Putamen (tissue), 1 donor: ENCODE measurements at places on chromosomes 3 and 15.

GRCh38 chr15:80929689-80930088, 59.9 kb downstream of the MESD start:
- no peak for DNase-seq

- no peak for DNase-seq
Observed at GRCh38 chr3:172323894-172324610, 124.2 kb downstream of the GHSR start.

DNA sequence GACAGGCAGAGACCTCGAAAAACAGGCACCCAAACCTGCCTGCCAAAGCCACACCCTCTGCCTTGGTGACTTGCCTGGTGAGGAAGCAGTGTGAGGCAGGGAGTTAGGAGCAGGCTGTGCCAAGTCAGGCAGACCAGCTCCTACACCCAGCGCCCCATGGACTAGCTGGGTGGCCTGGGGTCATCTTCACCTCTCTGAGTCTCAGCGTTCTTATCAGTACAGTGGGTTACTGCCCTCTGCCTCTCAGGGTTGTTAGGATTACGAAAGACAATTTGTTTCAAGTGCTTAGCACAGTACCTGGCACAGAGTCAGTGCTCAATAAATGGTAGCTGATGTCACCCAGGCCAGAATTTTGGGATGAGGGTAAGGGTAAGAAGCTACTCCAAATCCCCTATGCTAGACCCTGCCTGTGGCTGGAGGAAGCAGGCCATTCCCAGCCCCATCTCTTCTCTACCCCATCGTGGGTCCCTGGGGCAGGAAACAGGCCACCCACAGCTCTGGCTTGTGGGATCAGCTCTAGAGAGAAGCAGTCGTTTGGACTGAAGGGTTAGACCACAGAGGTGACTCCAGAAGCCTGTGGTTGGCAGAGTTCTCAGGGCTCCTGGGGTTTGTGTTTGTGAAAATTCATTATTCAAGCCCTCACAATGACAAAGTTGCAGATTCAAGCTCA, 10.1 kb downstream of the SLC51B start:
- DNase-seq = no peak

GRCh38 chr15:65655457-65655856, 33.7 kb downstream of the SLC24A1 start:
- DNase-seq = no peak

DNA sequence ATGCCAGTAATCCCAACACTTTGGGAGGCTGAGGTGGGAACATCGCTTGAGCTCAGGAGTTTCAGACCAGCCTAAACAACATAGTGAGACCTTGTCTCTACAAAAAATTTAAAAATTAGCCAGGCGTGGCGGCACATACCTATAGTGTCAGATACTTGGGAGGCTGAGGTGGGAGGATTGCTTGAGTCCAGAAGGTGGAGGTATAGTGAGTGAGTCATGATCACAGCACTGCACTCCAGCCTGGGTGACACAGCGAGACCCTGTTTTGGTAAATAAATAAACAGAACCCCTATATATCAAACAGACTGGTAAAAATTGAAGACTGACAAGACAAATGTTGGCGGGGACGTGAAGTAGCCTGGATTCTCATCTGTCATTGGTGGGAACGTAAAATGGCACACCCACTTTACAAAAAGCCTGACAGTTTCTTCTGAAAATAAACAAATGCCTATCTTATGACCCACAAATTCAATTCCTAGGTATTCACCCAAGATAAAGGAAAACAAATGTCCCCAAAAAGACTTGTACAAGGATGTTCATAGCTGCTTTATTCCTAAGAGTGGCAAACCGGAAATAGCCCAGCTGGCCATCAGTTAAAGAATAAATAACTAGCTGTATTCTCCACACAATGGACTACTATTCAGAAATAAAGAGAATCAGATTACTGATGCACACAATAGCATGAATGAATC, 47.0 kb upstream of the GK5 start:
- DNase-seq = peak; percentile 81

DNA sequence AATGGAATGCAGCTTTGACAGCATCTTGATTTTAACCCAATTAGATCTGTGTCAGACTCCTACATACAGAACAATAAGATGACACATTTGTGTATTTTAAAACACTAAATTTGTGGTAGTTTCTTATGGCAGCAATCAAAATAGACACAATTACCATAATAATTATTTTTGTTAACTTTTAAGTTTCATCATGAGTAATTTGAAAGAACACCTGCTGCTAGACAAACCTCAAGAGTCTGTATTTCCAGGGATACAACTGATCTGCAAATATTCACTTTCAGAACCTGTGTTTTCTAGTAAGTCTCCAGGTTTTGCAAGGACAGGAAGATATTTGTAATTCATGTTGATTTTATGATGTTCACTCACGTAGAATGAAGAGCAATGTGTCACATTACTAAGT, 736.8 kb downstream of the DIPK2A start:
- DNase-seq = no peak

DNA sequence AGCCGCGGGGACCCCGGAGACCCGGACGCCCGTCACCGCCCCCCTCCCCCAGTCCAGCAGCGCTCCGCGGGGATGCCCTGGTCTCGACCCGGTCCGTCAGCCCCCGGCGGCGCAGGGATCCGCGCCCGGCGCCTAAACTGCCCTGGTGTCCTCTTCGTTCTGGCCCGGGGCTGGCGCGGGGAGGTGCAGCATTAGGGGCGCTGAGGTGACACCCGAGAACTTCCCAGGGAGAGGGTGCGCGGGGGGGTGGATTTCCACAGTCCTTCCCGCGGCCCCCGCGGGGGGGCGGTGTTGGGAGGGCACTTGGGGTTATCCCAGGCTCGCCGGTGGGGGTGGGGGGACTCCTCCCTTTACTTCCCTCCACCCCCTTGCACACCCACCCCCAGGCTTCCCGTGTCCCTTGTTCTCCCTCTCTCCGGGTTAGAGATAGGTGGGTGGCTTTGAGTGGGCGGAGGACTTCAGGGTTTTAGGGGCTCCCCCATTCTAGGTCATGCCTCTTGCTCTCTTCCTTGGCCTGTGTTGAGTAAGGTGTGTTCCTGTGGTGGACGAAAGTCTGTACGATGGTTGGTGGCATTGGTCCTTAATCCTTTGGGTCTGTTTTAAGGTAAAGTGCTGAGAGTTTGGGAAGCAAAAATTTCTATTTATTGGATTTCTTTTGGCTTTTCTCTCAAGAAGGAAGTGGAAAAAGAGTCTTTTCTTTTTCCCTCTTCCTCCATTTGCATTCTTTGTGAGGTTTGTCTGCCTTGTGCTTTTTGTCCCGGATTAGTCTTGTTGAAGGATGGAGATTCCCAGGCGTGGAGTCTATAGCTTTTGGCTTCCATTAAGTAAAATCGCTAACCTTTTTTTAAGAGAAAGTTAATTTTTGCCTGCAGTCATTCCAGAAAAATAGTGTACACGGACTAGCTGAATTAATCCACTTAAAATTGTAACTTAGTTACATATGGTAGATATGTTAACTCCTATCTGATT, 811 bp downstream of the SKIL start:
- peak; percentile 78 for DNase-seq

GRCh38 chr15:84818261-84819131, 1.3 kb downstream of the ALPK3 start:
- DNase-seq = no peak

GRCh38 chr3:43489930-43490329, 131.9 kb downstream of the ANO10 start:
- no peak for DNase-seq

DNA sequence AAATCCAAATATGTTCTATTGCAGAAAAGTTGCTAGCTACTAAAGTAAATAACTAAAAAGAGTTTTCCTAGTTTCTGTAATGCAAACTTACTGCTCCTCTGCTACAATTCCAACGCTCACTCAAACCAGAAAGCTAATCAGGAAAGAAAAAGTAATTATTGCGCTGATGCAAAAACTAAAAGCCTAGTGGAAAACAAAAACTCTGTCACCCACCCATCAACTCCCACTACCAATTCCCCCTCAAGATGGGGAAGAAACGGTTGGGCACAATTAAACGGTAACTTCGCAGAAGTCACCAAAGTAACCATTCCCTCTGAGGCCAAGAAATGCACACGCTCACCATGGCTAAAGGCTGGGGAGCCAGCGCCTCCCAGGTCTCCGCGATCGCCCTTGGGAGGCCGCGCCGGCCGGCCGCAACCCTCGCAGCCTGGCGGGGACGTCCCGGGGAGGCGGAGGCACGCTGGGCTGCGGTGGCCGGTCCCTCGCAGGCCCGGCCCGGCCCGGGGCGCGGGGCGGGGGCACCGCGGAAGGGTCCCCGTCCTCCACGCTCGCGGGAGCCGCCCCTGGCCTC, 684 bp downstream of the SLTM start:
- DNase-seq = peak; percentile 39

DNA sequence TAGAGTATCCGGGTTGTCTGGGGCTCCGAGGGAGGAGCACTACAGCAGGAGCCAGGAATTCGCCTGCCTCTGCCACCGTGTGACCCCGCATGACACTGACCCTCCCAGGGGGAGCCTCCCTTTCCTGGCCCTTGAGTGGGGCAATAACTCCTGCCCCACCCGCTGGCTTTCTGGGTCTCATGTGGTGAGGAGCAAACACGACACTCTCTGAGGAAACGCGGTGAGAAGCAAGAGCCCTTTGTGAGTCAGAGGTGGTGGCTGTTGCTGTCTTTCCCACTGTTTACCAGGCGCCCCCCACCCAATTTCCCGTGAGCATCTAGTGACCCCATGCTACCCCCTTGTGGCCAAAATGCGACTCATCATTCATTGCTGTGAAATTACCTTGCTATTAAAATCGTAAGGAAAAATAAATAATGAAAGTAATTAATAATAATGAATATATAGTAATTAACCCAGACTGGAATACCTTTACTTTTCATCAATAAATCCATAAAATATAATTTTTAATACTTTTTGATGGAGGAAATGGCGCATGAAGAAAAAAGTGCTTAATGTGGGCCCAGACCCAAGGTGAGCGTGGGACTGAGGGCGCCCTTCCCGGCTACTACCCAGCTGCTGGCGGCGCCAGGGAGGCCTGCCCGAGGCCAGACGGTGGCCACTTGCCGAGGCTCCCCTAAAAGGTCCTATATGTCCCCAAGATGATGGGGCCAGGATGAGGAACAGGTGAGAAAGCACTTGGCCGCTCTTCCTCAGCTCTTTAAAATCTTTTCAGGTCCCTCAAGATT, 29.3 kb downstream of the CCNL1 start:
- no peak for DNase-seq

GRCh38 chr15:77494073-77494867, 73.6 kb downstream of the HMG20A start:
- no peak for DNase-seq

- DNase-seq = no peak
Observed at GRCh38 chr3:170420307-170420821, 1.7 kb downstream of the CLDN11 start.

DNA sequence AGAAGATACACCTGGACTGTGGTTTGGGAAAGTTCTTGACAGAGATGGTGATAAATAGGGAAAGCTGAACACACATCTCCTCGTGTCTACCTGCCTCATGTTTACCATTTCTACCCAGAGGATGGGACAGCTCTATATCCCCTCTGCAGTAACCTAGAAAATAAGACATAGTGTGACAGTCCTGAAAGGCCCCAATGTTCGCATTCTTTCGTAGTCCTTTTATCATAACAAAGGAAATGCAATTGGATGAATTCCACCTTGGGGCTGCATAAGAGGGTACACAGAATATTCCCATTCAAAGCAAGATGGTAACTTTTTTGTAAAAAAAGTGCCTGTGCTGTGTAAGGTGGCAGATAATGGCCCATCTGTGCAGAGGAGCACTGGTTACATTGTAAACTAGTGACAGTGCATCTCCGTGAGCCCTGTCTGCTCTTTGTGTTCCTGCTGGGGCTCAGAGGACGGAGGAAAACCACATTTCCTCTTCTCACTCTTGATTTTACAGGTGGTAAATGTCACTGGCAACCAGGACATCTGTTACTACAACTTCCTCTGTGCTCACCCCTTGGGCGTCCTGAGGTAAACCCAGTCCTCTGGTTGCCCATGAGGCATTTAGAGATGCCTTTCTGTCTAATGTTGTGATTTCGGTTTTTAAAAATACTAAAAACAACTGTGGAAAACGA, 74.3 kb downstream of the SIDT1 start:
- DNase-seq = no peak

DNA sequence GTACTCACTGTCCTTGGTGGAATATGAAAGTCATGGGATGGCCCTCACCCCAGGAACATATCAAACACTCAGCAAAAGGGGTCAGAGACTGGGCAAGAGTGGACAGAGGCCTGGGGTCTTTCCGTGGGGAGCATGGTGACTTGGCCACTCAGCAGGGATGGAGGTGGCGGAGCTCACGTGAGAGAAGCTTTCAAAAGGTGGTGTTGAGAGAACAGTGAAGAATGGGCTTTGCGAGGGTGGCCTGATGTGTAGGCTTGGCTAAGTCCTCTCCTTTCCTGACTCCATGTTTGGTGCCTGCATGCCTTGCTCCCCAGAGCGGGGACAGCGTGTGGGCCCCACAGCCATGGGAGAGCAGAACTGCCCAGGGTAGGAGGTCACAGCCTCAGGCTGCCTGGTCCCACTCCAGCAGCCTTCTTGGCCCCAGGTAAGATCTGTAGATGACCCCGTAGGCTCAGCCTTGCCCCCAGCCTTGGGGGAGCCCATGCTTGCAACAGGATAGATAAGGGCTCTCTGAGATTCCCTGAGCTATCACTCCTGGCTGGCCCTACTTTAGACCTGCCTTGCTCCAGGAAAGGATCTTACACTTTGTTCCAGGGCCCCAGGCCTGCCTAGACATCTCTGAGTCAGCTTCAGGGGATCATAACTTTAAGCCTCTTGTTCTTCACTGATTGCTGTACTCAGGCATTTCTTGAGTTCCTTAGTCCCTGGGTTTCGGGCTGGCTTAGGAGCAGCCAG, 17.0 kb downstream of the RPLP1 start:
- no peak for DNase-seq

GRCh38 chr3:52017586-52017985, 21.9 kb upstream of the RPL29 start:
- peak; percentile 49 for DNase-seq

- no peak for DNase-seq
Observed at GRCh38 chr15:44968475-44968874, 12.0 kb downstream of the TERB2 start.

DNA sequence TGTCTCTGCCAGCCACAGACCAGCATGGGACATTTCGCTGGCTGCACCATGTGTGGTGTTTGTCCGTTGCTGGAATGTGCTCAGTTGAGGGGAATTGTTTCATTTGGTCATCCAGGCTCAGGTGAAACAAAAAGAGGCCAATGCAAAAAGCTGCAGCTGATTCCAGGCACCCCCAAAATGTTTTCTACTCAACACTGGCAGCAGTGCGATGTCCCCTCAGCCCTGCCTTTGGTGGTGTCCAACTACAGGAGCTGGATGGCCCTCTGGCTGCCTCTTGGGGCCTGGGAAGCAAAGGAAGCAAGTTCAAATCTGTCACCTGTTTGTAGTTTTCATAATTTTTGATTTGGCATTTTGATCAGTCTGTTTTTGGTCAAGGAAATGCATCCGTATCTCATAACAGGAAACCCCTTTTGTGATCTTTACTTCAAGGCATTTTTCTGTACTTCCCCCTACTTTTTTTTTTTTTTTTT, 141.8 kb downstream of the EEFSEC start:
- DNase-seq = no peak

DNA sequence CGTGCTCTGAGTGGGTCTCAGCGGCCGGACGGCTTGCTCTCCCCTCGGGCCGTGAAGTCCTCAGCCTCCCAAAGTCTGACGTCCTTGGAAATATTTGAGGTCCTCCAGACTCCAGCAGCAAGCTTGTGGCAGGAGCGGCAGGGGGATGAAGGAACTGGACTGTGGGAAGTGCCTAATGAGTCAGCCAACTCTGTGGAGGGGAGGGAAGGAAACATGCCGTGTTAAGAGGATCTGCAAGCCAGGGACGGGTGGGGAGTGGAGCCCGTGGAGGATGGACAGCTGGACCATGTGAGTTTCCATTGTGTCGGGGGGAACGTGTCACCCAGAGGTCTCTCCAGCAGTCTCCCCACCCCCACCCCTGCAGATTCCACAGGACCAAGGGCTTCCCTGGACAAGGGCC, 39.4 kb upstream of the IDH2 start:
- DNase-seq = no peak
